Progenitor cell of endocrine pancreas (in vitro differentiated cells): ENCODE measurements at places on chromosomes 2 and 18. TPM values are rescaled to one million over a fixed set of nuclear protein-coding genes. Genes with fewer than 3 reads are reported as not detected.

DNA sequence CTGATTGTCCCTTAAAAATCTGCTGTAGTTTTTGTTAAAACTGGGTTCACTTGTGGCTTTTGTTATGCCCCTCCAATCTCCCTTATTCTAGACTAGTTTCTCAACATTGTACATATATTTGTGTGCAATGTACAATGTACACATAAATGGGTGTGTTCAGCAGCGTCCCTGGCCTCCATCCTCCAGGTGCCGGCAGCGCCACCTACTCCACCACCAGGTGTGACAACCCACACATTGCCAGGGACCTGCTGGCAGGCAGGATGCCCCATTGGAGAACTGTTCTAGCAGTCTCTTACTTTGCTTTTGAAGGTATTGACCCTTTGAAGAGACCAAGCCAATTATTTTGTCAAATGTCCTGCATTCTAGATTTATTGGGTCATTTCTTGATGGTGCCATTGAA is 75.4 kb downstream of the SH3RF3 start:
- no peak for DNase-seq

- DNase-seq = peak; percentile 8
Observed at GRCh38 chr2:240931319-240931949, 25.3 kb downstream of the CROCC2 start.

- DNase-seq = no peak
Observed at GRCh38 chr2:215283221-215283620, 28.6 kb upstream of the ATIC start.

The MROH2A gene
- total RNA-seq = not detected in 2 replicates

The EPB41L3 gene
- 41.7 and 49.8 TPM in 2 replicates for total RNA-seq
